ENCODE measurements at places on chromosomes 12 and 14.

DNA sequence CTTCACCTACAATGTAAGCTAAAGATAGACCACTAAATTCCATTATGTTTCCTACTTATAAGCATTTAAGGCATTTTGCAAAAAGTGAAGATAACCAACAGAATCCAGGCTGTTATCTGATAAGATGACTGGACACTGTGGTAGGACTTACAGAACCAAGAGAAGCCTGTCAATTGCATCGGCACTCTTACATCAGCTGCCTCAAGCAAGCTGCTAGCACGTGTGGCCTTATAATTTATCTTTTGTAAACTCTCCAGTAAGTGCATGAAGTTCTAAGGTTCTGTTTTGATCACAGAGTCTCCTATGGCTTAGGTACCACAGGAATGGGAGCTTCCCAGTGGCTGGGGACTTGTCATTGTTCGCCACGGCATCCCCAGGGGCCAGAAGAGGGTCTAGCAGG lies 88.7 kb downstream of the TRAFD1 start:
- DNase-seq = no peak

- no peak for DNase-seq
These were observed 10.9 kb downstream of the HVCN1 start for GRCh38 chr12:110677982-110678381.

DNA sequence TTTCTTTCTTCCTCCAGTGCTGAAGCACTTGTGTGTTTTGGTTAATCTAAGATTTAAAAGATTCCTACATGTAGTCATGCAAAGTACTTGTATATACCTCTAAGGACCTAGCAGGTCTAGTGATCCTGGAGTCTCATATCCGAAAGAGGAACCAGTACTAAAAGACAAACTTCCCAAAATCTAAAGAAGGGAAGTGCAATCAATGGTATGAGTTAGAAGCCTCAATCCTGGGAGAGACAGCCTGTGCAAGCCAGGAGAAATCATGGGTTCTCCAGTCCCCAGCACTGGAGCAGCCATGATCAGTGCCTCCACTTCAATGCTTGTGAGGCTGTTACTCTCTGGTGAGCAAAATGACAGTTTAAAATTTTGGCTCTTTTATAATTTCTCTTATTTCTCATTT lies 277.4 kb downstream of the DAD1 start:
- no peak for DNase-seq

GRCh38 chr14:95522556-95522955 lies 6.1 kb upstream of the SYNE3 start:
- DNase-seq = no peak

DNA sequence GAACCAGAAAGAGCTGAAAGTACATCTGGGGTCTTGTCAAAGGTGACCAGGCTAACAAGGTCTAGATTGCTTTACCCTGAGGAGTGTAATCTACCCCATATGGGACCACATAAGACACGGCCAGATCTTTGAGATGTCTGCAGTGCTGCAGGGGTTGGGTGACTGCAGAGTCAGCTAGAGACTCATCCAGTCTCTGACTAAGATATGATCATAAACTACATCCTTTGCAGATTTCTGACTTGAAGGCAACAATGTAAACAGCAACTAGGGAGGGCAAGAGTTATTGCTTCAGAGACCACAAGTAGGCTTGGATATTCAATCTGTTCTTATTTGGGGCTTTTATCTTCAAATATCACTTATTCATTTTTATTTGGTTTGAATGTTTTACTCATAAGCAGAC lies 1080.5 kb upstream of the FOXG1 start:
- DNase-seq = no peak

- DNase-seq = no peak
These were observed 313.0 kb upstream of the PRKD1 start for GRCh38 chr14:30240685-30241084.
